ENCODE measurements at places on chromosomes 6 and 20.

DNA sequence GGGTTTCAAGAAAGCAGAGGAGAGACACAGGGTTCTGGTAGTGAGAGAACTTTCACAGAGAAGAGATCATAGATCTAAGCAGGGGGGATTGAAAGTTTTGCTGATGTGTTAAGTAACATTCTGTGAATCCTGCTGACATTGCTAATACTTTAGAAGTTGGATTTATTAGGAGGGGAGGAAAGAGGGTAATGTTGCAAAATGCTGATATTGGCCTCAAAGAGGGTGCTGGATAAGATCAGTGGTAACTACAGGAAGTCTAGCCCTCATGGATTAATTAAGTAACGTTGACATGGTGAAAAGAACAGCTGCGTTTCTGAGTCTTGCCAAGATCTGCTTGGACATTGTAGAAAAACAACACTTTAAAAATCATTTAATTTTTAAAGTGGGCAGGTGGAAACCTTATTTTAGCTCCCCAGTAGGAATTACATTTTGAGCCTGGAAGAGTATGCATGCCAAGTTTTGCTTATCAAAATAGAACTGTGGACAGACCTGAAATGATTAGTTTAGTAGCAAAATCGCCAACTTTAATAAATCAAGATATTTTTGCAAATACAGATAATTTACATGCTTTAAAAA, 606.0 kb upstream of the HTR1E start:
- DNase-seq: no peak

- DNase-seq: no peak
Measured at GRCh38 chr20:38894091-38894847, 31.9 kb upstream of the FAM83D start.

DNA sequence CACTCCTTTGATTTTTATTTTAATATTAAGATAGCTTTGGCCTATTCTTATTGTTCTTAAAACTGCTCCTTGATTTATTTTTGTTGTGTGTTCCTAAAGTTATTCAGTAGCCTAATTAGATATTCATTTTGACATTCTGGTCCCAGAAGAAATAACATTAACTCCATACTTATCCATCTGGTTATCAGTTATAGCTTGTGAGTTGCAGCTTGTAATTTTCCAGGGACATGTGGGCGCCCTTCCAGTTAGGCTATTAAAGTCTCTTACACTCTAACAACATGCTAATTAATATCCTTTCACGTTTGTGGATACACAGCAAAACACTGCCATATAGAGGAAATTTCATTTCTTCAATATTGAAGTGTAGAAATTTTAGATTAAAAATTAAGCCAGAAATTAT, 987.5 kb downstream of the HACE1 start:
- no peak for DNase-seq

- no peak for DNase-seq
Measured at GRCh38 chr6:95686895-95687294, 109.6 kb downstream of the MANEA start.

GRCh38 chr6:14353281-14353680, 235.7 kb downstream of the CD83 start:
- no peak for DNase-seq

DNA sequence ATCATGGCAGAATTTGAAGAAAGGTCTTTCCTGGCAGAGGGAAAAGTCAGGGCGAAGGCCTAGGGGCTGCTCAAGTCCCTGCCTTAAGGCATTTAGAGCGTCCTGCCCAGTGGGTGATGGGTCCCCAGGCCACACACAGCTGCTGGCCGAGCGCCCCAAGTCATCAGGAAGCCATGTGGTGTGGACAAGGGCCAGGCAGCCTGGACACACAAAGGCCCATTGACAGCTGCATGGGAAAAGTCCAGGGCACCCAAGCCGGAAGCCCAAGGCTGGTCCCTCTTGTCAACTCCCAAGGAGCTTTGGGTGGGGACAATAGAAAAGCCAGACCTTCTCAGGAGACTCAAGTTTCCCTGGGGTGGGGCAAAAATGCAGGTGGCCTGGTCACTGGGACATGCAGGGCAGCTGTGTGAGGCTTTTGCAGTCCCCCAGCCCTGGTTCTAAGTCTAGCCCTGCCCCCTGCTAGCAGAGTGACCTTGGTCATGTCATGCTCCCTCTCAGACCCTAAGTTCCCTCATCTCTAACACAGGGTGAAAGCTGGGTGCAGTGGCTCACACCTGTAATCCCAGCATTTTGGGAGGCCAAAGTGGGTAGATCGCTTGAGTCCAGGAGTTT, 44.3 kb upstream of the PTGIS start:
- no peak for DNase-seq

DNA sequence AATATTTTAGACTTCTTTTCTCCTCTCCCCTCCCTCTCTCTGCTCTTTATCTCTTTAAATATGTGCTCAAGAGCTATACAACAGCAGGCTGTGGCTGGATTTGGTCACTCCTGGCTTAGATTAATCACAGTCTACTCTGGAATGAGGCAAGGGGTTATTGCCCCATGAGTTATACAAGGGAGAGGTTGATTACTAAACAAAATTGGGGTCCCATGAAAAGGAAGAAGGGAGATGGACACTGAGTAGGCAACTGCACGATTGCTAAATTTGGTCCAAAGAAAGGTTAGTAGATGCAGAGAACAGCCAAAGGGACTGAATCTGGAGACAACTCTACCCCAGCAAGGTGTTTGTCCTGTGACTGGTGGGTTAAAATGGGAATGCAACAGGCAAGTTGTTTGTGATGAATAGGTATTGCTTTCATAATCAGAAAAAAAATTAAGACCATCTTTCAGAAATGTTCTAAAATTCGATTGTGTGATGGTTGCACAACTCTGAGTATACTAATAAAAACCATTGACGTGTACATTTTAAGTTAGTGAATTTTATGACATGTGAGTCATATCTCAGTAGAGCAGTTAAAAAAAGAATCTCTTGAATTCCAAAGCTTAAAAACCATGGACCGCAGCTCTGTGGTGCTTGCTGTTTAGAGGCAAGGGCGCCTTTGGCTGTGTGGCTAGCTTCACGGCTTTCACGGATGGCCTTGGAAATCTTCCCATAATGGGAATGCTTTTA, 57.1 kb downstream of the KIZ start:
- no peak for DNase-seq

- DNase-seq: no peak
Measured at GRCh38 chr6:139891471-139891870, 517.0 kb upstream of the CITED2 start.

DNA sequence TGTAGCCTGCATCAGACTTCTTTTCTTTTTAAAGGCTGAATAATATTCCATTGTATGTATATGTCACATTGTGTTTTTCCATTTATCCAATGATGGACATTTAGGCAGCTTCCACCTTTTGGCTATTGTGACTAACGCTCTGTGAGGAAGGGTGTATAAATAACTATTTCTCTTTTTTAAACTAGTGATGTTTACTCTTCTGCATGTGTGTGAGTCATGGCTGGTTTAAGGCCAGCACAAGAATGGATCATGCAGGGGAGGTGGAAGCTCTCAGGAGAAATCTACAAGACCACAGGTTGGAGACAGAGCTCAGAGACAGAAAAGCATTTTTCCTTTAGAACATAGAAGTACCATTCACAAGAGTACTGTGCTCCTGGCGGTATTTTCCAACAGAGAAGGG, 307.2 kb downstream of the SOX4 start:
- DNase-seq: no peak

GRCh38 chr20:46899621-46900020, 5.0 kb downstream of the EYA2 start:
- DNase-seq: no peak

DNA sequence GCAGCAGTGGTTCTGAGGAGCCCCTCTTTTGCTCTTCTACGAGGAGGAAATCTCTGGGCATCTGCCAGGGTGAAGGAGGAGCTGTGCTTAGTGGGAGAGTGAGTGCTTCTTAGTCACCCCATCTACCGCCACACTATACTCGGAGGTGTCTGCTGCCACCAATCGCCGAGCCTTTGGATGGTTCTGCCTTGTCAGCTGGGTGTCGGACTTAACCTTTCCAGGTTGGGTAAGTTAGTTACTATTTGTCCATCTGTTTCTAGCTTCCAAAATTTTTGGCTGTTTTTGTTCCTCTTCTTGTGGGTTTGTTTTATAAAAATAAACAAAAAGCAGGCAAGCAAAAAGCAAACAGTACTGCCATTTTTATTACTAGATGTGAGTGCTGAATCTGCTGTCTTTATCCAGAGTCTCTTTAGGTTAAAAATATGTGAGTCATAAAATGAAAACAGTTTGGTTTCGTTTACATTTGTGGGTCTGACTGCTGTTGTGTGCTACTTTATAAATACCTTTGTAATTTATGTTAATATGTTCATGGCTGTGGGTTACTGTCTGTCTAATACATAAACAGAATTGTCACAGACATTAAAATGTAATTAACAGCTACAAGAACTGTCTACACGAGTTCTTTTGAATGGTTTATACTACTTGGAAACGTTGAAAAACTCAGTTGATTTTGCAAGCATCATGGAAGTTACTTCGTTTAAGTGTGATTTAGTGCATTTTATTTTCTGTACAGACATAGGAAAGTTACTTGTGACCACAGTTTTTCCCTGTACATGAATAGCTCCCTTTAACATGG, 89.2 kb downstream of the ARID1B start:
- no peak for DNase-seq

DNA sequence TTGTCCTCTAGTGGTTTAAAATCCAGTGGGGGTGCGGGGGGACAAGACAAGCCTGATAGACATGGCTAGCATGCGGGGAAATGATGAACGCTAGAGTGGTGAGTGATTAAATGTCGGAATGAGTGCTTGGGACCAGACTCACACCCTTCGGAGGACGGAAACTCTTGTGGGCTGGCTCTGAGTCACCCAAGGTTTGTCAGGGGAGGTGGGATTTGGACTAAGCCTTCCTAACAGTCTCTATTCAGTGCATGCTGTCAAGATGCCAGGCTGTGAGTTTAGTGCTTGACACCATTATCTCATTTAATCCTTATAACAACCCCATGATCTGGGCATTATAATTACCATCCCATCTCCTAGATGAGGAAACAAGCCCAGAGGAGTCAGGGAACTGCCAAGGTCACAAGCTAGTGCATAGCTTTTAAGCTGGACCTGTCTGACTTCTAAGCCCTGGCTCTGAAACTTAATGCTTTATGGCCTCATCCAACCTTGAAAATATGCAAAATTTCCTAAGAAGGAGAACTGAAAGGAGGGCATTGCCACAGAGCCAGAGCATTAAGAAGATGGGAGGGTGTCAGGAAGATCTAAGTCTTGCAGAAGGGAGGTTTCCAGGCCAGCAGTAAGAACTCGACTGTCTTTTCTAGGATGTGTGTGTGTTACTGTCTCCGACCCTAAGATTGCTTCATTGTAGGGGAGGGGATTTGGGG, 168.7 kb upstream of the LRFN2 start:
- no peak for DNase-seq

DNA sequence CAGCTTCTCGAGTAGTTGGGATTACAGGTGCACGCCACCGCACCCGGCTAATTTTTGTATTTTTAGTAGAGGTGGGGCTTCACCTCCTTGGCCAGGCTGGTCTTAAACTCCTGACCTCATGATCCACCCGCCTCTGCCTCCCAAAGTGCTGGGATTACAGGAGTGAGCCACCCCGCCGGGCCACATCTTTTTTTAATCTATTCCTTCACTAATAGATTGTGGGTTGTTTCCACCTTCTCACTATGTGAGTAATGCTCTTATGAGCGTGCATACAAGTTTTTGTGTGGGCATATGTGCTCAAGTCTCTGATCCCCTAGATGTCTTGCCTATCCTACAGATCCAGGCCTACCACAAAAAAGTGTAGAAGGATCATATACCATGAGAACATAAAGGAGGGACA, 30.7 kb downstream of the CARMIL1 start:
- DNase-seq: no peak

GRCh38 chr20:62480318-62480717, 4.5 kb upstream of the GATA5 start:
- no peak for DNase-seq

- no peak for DNase-seq
Measured at GRCh38 chr20:25290646-25291431, 43.0 kb downstream of the PYGB start.

DNA sequence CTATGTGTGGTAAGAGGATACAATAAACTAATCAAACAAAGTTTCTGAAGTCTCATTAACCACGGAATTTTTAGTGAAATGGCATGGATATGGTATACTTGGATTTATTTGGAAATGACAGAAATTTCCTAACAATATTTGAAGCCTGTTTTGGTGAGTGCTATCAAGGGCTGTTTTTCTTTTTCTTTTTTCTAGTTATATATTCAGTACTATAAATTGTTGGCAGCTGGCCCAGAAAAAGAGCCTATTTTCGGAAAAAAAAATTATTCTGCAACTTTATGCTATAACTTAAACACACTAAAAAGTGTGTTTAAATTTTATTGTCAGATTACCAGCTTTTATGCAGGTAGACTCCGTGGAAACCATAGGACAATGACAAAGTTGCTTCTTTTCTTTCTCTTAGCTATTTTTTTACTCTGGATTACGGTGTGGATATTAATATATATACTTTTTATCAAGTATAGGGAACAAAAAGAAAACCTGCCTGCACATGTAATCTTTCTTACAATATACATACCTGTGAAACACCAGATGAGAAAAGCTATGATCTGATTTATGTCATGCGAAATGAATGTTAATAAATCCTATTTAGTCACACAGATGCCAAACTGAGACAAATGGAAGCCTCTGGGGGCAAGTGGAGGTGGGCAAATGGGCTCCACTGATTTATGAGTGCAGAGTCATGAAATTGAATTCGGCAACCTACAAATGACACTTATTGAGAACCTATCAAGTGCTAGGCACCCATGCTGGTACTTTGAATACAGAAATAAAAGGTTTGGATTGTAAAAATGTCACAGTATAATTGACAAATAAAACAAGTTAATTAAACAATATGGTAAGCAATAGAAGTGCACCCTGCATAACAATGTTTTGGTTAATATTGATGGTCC, 919.5 kb upstream of the FLRT3 start:
- DNase-seq: no peak

GRCh38 chr6:166346965-166347364, 4.6 kb upstream of the SFT2D1 start:
- no peak for DNase-seq

DNA sequence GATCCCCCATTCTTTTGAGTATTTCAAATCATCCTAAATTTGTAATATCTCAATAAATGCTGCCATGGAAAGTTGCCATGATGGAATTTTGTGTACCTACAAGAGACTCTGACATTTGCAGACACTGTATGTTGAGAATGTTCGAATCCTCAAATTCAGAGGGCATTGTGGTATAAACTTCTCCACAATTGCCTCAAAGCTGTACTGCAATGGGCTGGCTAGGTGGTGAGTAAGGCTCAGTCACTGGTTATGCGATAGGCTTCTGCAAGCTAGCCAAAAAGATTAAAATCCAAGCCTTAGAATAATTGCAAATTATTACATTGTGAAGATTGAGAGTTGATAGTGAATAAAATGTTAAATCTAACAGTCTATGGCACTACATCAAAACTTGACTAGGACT, 130.2 kb upstream of the CEP162 start:
- no peak for DNase-seq

DNA sequence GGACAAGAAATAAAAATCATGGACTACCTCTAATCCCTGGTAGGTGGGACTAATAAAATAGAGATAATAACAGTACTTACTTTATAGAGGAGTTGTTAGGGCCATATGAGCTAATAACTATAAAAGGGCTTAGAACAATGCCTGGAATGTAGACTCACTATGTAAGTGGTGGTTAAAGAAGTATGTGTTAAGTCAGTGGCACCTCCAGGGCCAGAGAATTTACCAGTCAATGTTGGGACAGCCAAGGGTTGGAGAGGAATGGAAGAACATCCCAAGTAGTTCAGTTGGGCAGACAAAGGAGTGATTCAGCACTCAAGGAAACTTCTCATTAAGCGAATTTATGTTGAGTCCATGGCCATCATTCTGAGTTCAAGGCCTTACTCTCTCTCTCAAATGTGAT, 116.8 kb downstream of the OTOR start:
- no peak for DNase-seq

- DNase-seq: no peak
Measured at GRCh38 chr20:38123021-38123587, 42.0 kb downstream of the TGM2 start.

Data from HEK293T (cell line).